ENCODE measurements at places on chromosomes 16 and 17. TPM values are rescaled to one million over a fixed set of nuclear protein-coding genes. Genes with fewer than 3 reads are reported as not detected.

The MYH8 gene
- not detected for total RNA-seq

The UBTF gene
- total RNA-seq: 65.3 TPM

The SLC25A10 gene
- total RNA-seq: 19.3 TPM

The C17orf113 gene
- 0.17 TPM for total RNA-seq

The MON1B gene
- 13.9 TPM for total RNA-seq
